ENCODE measurements at places on chromosomes 5 and 9. TPM values are rescaled to one million over a fixed set of nuclear protein-coding genes. Genes with fewer than 3 reads are reported as not detected.

Gene HTR4
- not detected for total RNA-seq

Gene MARCOL
- total RNA-seq = not detected

Gene TGFBI
- 76.8 TPM for total RNA-seq

Gene RBM27
- total RNA-seq = 17.8 TPM

Gene LHX2
- total RNA-seq = 0.19 TPM

Gene CARTPT
- 0.24 TPM for total RNA-seq

Gene PCDHA9
- not detected for total RNA-seq

Gene PSD2
- total RNA-seq = 0.90 TPM

Gene PITX1
- total RNA-seq = 0.05 TPM

Gene PLEKHG4B
- 0.47 TPM for total RNA-seq

Gene FGF1
- 0.99 TPM for total RNA-seq

Gene SEC16A
- total RNA-seq = 13.6 TPM

Gene CHSY3
- total RNA-seq = 1.0 TPM

Gene WNT8A
- 0.05 TPM for total RNA-seq

Gene WNK2
- 12.5 TPM for total RNA-seq

Gene ARL14EPL
- not detected for total RNA-seq

Gene OTULIN
- 23.3 TPM for total RNA-seq

Gene SPINK6
- 1.2 TPM for total RNA-seq

Gene ZFAND5
- 56.2 TPM for total RNA-seq

Gene F12
- total RNA-seq = 0.19 TPM

Gene C9
- total RNA-seq = 0.19 TPM

Gene FRMPD1
- 0.14 TPM for total RNA-seq

Gene OR13C2
- not detected for total RNA-seq

Gene SLC1A3
- total RNA-seq = 2.6 TPM

Gene GRXCR2
- total RNA-seq = 0.05 TPM

Gene DNM1
- 0.94 TPM for total RNA-seq

Gene TLX3
- total RNA-seq = not detected

Gene TAL2
- total RNA-seq = 0.19 TPM

Gene TEX48
- total RNA-seq = not detected

Gene ENTREP1
- 4.1 TPM for total RNA-seq

Gene RAI14
- total RNA-seq = 10.4 TPM

Gene TAF1L
- total RNA-seq = not detected

Gene ASPN
- total RNA-seq = 9.8 TPM

Gene NUTM2F
- total RNA-seq = not detected

Gene TMEM174
- not detected for total RNA-seq

Gene EQTN
- 0.05 TPM for total RNA-seq

Gene LCN15
- 0.05 TPM for total RNA-seq

Gene CCDC183
- 3.2 TPM for total RNA-seq

Gene POU5F2
- total RNA-seq = 0.28 TPM

Gene PDE6A
- under 0.01 TPM for total RNA-seq

Gene LECT2
- not detected for total RNA-seq

Gene IRX2
- 0.38 TPM for total RNA-seq

Gene PRRX2
- 1.3 TPM for total RNA-seq

Gene RNF180
- total RNA-seq = 0.52 TPM

Gene ZDHHC11
- 1.1 TPM for total RNA-seq

Gene LCN9
- not detected for total RNA-seq

Gene INSYN2B
- total RNA-seq = not detected

Gene C9orf43
- 0.47 TPM for total RNA-seq

Gene CKMT2
- 0.33 TPM for total RNA-seq

Gene IQGAP2
- 20.7 TPM for total RNA-seq

Gene SH3RF2
- 0.76 TPM for total RNA-seq

Gene SHLD3
- total RNA-seq = 5.1 TPM

Gene TMEM203
- 20.6 TPM for total RNA-seq

Gene BOD1
- 36.7 TPM for total RNA-seq

Gene MAP1B
- 1.6 TPM for total RNA-seq
